Caudate nucleus (tissue), 63 donors: ENCODE measurements at places on chromosomes 3 and 15.

DNA sequence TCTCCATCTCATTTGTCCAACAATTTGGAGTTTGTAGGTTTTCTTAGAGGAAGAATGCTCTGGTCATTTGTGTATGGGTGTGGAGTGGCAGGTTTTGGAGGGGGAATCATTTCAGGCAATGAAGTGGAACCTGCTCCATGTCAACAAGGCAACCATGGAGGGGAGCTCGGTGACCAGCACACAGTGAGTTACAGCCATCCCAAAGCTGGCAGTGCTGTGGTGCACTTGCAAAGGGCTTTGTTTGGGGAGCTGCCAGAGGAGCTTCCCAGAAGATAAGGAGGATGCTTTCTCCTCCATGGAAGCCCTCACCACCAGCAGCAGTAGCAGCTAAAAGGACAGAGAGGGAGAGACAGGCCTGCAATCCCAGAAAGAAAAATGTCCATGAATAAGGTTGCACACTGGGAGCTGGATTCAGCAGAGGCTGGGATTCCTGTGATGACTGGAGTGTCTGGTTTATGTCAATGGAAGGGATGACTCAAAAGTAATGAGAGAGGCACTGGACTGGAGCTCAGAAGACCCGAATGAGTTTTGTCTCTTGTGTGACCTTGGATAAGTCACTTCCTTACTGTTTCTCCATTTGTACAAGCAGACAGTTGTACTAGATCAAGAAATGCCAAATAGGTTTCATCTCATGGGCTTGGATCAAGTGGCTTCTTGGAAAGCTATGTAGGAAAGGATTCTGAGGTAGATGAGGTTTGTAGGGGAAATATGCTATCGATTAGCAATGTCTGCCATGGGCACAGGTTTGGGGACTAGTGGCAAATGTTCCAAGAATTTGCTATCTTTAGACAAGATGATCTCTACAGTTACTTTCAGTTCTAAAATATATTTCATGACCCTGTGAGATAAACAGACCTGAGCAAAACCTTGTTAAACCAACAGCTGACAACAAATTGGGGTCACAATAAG lies 27.2 kb upstream of the UBE2Q2 start:
- DNase-seq = no peak

DNA sequence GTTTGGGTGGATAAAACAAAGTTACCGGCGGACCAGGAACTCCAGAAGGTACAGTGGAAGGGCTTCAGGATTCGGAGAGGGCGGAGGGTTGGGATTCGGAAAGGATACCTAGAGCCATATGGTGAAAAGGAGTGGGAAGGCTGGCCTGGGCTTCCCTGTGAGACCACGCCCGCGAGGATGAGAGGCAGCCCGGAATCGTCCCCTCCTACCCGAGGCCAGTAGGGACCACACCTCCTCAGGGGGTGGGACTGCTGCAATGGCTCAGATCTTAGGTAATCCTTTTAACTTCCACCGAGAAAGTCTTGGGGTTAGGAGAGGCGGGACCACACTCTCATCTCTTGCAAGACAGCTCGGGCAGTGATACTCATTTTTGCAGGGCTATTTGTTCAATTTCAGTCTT lies 511.3 kb downstream of the OCA2 start:
- no peak for DNase-seq

GRCh38 chr3:150006794-150007193 lies 36.1 kb upstream of the PFN2 start:
- no peak for DNase-seq

DNA sequence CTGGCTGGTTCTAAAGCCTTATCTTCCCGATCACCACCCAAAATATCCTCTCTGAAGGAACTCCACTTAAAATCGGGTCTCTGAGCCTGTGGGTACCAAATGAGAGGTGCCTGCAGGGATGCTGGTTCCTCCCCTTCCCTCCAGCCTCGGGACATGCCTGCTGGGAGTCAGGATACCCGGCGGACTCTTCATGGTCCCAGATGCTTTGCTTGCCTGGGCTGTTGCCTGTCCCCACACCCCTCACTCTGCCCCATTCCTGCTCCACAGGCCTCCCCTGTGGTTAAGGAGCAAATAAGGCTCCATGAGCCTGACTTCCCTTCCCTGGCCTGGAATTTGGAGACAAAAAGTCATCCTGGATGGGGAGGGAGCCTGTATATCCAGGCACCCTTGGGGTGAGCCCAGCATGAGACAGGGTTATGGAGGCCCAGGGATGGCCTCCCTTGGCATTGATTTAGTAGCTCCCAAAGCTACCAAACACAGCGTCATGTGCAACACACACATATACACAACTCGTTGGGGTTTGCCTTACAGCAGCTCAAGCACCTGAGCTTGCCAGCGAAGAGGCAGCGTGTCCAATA lies 12.3 kb upstream of the CORO2B start:
- DNase-seq = no peak

- DNase-seq = no peak
Measured at GRCh38 chr15:67998599-67999133, 55.4 kb upstream of the PIAS1 start.

DNA sequence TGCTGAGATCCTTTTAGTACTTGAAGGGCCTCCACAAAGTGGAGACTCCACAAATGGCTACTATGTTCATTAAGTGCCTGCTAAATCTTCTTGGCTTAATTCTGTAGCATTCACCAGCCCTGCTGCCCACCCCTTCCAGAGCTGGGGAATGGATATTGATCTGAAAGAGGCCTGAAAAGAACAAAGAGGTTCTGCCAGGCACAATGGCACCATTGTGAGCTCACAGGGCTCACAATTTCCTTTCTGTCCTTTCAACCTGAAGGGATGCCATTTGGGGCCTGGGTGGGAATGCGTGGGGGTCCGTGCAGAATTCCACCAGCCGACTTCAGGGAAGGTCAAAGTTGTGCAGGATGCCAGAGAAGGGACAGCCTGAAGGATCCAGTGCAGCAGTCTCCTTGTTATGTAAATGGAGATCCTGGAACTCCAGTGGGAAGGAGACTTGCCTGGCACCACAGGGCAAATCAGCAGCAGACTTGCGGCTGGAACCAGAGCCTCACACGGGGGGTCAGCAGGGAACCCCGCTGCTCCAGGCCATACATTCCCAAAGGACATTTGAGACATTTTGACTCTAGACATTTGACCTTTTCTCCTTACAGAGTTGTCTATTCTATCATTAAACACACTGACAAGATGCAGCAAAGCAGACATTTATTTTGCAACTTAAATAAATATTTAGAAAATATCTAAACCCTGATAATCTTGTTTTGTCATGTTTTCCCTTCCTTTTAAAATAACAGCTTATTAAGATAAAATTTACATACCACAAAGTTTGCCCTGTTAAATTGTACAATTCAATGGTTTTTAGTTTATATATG lies 21.5 kb upstream of the MORF4L1 start:
- DNase-seq = no peak

DNA sequence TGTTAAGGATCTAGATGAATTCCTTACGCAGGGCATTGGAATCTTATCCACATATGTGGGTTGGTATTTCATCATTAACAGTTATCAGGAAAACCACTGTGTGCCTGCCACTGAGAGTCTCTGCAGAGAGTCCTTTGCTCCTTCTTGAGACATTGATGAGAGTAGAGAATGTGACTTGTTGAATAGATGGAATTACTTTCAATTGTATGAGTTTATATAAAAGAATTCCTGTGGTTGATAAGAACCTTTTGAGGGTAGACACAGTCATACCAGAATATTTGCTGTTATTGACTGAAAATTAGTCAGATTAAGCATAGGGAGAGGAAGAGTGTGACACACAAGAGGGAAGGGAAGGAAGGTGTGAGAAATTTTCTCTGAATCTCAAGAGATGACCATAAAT lies 30.8 kb downstream of the ARHGEF26 start:
- DNase-seq = no peak

DNA sequence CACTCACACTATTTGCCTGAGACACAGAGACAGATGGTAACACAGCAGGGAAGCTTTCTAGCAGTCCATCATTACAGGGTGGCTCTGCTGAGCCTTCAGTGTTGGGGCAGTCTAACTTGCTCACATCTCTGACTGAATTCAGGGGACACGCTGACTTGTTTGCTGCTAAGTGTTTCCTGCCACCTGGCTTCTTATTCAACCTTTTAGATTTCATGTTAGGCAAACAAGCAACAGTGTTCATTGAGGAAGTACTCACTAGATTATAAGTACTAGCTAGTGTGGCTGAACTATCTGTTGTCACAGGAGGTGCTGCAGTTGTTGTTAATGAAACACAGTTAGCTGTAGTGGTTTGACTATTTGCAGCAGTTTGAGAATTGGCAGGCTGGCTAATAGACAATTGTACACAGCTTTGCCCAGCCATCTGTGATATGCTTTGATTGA lies 37.3 kb downstream of the USF3 start:
- DNase-seq = no peak

DNA sequence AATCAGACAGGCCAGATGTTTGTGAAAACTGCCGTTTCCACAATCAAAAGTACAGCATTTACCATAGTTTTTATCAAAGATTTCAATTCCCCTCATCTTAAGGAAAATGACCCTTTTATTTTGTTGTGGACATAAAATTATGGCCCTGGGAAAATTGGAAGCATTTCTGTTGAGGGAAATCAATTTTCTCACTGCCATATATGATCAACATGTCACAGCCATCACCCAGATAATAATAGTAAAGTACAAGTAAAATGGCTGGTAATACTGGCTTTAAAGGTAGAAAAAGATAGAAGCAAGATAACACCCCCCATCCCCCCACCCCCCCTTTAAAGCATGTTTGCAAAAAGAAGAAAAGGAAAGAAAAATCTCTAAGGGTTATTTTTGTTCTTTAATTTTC lies 311.7 kb downstream of the WDR72 start:
- no peak for DNase-seq

GRCh38 chr3:55902221-55902900 lies 415.3 kb upstream of the WNT5A start:
- no peak for DNase-seq

GRCh38 chr3:71972031-71972430 lies 187.1 kb upstream of the PROK2 start:
- no peak for DNase-seq

GRCh38 chr15:35757361-35757760 lies 211.4 kb upstream of the DPH6 start:
- DNase-seq = no peak

- no peak for DNase-seq
Measured at GRCh38 chr15:48992096-48992495, 28.4 kb upstream of the SHC4 start.

DNA sequence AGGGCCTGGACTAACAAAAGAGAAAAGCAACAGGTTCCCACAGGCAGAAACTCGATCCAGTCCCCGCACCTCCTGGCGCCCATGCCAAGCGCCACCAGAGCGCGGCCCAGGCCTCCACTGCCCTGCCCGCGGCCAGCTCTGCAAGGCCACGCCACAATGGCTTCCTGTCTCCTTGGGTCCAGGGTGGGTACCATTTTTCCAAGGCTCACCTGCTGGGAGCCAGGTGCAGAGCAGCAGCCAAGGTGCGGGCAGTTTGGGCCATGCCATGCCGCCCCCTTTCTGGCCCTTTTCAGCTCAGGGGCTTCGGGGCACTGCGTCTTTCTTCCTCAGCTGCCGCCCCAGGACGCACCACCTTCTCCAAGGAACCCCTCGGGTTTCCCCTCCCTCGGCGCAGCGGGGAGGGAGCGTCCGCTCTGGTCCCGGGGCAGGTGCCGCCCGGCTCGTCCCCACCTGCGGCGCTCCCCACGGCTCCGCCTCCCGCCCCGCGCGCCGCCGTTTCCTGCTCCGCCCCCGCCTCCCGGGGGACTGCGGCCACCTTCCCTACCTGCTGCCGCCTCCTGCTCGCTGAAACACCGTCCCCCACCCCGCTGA lies at the start of gene ILDR1:
Gene ILDR1 (minus strand): TSS at position 437 of the 591 bp plus-strand sequence. CDS start 170 bp downstream, at position 267.
- no peak for DNase-seq

DNA sequence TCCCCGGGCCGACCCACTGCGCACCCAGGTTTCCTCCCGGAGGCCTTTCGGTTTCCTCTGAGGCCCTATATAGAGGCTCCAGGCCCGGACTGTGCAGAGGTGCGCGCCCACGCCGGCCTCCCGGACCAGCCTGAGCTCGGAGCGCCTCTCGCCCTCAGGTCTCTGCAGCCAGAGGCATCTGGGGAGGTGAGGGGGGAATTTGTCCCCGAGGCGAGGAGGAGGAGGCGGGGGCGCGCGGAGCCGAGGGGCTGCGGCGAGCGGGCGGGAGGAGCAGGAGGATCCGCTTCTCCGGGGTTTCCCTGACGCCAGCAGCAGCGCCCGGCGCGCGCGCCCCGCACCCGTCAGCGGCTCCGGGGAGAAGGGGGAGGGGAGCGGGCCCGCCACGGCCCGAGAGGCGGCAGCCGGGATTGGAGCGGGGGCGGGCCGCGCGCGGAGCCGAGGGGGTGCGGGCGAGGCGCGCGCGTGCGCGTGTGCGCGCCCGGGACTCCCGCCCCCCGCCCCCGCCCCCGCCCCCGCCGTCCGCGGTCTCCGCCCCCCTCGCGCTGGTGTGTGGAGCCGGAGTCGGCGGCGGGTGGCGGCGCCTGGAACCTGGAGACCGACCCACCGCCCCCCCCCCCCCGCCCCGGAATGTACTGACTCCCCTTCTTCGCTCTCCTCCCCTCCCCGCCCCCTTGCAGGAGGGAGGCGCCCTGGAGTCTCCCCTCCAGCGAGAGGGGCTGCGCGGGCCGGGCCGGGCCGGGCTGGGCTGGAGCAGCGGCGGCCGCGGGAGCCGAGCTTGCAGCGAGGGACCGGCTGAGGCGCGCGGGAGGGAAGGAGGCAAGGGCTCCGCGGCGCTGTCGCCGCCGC lies at the start of gene NEO1:
Gene NEO1 (plus strand): TSS at position 657 of the 846 bp plus-strand sequence. CDS start 213 bp downstream, outside the sequence.
- DNase-seq = peak; percentile 91

- no peak for DNase-seq
Measured at GRCh38 chr3:124928333-124929202, 6.0 kb downstream of the MUC13 start.

- DNase-seq = peak; percentile 21
Measured at GRCh38 chr3:183385698-183386613, 42.5 kb downstream of the MCF2L2 start.

GRCh38 chr3:134242649-134243617 lies 7.7 kb downstream of the RYK start:
- no peak for DNase-seq

- DNase-seq = no peak
Measured at GRCh38 chr3:100697723-100698285, 11.5 kb upstream of the TFG start.

GRCh38 chr15:75732809-75733451 lies 20.3 kb upstream of the CSPG4 start:
- DNase-seq = peak; percentile 19
